Kidney capillary endothelial cell (primary cell): ENCODE measurements at places on chromosomes 2 and 18.
A peak's percentile ranks its signal among the peaks of the same experiment; 100 is the strongest.

DNA sequence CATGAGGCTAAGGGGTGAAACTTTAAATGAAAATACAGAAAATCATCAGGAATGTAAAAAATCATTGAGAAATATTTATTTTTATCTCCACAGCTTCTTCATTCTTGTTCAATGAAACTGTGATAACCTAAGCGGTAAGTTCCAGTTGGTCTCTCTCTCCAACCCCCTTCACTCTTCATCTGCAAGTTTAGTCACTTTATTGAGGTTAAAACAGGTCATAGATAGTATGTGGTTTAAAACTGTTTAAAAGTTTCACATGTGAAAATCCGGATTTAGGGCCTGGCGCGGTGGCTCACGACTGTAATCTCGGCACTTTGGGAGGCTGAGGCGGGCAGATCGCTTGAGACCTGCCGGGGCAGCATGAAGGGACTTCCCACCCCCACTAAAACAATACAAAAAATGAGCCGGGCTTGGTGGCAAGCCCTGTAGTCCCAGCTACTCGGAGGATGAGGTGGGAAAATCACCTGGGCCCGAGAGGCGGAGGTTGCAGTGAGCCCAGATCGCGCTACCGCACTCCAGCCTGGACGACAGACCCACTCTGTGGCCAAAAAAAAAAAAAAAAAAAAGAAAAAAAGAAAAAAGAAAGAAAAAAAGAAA, 1.6 kb upstream of the PHLPP1 start:
- DNase-seq = no peak

- DNase-seq = no peak
Observed at GRCh38 chr18:13067124-13067523, 76.0 kb downstream of the CEP192 start.

DNA sequence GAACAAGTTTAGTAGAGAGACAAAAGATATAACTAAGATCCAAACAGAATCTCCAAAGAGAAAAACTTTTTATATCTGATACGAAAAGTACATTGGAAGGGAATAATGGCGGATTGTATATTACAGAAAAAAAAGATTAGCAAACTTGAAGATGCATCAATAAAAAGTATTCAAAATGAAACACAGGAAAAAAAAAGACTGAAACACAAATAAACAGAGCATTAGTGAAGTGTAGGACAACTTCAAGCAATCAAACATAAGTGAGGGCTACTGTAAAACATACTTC, 41.1 kb upstream of the MYCN start:
- no peak for DNase-seq

DNA sequence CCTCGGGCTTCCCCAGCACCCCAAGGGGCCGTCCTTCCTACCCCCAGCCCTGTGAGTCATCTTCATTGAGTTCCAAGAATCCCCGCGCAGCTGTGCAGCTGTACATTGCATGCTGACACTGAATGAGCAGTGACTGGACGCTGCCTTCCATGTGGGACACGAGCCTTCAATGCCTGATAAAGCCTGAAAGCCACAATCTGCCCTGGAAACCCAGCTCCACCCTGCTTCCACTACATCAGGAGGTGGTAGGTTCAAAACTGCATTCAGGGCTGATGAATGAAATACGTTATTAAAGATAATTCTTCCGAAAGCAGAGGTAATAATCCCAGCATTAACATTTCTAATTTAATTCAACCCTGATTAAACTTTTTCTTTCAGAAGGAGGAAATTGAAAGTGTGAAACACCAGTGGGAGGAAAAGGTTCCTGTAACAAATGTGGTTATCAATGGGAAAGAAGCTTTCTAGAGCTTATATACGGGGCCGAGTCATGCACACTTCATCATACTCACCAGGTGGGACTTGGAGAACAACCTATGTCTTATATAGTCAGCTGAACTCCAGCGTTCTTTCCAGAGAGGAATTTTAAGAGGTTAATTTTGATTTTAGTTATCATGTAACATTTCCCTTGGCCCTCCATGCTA, 360.1 kb downstream of the LPIN1 start:
- peak; percentile 12 for DNase-seq

DNA sequence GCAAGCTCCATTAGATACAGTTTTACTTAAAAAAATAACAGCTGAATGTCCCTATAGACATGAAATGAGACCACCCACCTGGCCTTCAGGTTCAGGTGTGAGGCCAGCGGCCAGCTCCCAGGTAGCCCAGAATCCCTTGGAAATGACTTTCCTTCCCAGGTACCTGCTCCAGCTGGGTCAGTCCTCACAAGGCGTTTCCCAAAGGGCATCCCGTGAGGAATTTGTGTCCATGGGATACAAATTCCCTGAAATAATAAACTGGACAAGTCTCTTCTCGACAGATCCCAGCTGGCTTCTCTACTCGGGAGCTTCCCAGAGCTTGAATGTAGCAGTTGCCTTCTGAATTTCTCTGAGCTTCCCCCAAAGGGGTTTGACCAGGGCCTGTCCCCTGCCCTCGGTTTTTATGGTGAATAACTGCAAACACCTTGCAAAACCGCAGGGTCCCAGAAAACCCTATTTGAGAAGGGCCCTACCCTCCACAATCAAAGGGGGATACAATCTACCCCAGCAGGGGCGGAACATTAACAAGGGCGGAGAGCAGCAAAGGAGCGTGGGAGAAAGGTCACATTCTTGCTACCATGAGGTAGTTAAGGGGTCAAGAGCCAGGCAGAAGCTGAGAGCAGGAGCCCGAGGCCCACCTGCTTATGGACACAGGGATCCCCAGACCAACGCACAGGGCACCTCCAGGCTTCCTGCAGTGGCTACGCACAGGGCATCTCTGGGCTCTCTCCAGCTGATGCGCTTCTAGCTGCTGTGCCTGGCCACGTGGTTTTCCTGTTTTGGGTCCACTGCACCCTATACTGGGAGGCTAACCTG, 107.7 kb downstream of the HDAC4 start:
- DNase-seq = no peak

- DNase-seq = no peak
Observed at GRCh38 chr2:73993778-73994177, 9.1 kb downstream of the TET3 start.

DNA sequence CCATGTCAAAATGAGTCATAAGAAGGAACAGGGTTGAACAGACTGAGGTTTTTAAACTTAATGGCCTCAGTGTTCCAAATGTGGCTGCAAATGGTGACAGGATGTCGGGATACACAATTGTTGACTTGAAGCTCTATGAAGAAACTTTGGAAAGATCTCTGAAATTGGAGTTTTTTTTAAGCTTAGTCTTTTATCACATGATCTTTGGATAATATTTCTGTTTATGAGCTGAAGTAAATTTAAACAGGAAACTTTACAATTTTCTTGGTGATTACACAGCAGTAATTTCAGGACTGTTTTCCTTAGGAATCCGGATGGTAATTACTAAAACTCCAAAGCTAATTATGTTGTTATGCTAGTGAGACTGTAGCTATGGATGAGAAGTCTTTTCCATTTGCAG, 199.1 kb upstream of the NRXN1 start:
- DNase-seq = peak; percentile 24

GRCh38 chr18:79583426-79583825, 96.2 kb upstream of the CTDP1 start:
- no peak for DNase-seq

DNA sequence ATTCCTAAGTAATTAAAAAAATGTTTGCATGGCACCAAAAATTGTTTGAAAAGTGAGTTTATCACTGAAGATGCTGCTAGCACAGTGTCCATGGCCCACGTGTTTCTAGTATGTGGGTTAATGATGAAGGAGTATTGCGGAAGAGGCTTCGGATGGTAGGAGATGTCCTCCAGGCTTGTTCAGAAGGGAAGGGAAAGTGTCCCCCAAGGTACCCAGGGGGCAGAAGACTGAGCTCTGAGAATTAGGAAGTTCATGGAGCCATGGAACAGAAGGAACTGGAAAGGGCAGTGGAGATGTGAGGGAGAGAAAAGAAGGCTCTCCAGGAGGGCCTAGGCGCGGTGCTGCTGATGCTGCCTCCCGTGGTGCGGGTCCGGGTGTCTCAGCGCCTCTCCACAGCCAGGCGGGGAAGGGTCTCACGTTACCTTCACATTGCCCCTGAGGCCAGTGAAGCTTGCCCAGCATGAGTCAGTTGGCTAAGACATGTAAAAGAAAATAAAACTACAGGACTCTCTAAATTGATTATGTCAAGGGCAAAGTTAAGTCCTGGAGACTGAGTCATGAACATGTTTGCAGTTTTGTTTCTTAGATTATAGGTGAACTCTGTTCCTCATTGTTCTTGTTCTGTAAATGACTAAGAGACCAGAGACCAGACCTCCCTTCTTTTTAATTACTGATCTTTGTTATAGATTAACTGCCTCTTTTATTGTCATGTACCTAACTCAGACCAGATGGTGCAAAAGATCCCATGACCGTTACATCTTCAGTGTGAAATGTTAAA, 89.0 kb downstream of the MTCL1 start:
- no peak for DNase-seq

- DNase-seq = no peak
Observed at GRCh38 chr2:76625101-76625500, 897.1 kb downstream of the LRRTM4 start.

DNA sequence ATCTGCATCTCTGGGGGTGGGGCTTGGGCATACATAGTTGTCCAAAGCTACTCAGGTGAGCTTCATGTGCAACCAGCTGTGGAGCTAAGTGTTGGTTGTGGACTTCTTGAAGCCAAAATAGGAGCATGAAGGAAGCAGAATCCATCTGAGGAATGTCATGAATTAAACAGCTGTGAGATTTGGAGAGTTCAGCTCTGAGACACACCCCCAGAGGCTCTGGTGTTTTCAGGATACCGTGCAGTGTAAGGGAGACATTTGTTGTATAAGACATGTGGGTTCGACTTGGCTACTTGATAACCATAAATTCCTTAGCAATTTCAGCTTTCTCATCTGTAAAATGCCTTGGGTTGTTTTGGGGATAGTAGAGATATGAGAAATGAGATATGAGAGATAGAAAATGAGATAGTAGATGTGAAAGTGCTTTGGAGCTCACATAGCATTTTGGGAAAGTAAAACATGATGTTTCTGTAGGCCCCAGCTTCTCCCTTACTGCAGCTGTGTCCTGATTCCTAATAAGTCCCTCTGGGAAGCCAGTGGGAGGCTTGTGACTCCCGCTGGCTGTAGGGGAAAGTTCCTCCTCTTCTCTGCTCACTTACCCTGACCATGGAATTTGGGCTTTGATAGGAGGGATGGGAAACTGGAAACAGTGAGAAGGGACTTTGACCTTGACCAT, 50.0 kb downstream of the DPYSL5 start:
- no peak for DNase-seq

DNA sequence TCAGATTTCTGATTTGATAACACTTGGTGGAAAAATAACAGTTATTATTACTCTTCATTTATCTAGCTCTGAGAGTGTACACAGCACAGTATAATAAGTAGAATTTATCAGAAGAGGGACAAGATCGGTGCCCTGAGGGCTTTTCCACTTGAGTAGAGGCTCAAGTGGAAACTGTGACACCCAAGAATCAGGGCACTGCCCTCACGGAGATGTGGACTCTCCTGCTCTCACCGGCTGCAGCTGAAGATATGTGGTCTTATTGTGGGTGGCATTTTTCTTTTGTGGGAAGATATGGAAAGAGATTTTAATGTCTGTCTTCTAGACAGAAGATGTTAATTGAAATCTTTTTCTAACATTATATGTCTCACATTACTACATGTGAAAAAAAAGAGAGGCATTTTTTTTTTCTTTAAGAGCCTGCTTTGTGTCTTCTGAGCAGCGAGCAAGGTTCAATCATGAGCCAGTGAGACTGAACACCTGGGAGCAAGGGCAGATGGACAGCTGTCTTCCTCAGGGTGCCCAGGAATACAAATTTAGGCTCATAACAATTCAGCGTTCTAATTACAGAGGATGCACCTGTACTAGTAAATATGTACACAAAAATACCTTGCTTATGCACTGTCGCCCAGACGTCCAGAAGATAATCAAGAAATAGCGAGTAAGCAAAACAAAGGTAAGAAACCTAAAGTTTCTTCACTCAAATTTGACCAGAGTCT, 1098.2 kb upstream of the FANCL start:
- no peak for DNase-seq

GRCh38 chr2:85368921-85369320, 14.4 kb downstream of the ELMOD3 start:
- no peak for DNase-seq

GRCh38 chr2:3469486-3469885, 49.8 kb downstream of the ADI1 start:
- no peak for DNase-seq

DNA sequence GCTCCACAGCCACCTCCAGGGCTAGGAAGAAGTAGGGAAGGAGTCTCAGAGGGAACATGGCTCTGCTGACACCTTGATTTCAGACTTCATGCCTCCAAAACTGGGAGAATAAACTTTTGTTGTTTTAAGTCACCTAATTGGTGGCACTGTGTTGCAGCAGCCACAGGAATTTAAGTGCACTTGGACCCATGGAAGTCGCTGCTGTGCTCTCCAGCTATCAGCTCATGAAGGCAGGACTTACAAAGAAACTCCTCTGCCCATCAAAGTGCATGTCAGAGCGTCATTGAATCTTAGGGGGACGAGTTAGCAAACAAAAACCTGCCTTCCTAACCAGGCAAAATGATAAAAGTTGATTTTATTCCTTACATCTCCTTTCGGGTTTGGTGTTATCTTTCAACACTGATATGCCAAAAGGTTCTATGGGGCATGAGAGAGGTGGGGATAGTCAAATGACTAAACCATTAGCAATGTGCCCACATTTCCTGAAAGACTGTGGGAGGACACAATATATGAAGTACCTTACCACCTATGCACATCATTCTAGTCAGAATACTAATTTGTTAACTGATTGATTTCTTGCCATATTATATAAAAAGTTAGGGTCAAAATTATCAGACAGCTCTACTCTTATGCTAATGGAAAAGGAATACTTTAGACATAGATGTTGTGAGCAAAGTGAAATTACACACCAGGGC, 235.8 kb upstream of the TNP1 start:
- DNase-seq = no peak

GRCh38 chr18:55918444-55918843, 330.5 kb upstream of the TCF4 start:
- DNase-seq = no peak

GRCh38 chr2:202548240-202548639, 86.5 kb upstream of the FAM117B start:
- DNase-seq = no peak

GRCh38 chr2:157267476-157267875, 10.0 kb downstream of the GALNT5 start:
- no peak for DNase-seq

DNA sequence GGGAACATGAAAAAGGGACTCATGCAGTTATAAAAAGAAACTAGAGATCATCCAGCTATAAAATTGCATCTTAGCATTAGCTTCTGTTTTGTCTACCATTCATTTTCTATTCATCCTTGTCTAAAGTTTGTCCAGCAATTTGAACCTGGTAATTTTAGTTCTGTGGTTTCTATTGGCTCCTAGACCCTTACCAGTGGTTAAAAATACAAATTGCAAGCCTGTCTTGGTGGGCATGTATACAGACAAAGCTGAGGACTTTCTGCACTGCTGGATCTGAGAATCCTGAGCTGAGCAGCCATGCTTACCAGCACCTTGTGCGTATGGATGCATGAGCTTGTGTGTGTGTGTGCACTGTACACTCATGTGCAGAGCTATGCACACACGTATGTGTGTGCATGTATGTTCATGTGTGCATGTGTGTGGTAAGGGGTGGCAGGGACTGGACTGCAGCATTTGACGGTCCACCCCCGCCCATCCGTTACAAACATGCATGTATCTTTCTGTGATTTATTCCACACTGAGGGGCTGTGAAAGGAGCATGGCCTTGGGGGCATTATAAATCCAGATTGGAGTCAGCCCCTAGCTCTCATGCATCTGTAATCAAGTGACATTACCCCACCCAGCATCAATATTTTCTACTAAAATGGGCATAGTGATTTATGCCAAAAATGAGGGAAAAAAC, 144.7 kb downstream of the FAM210A start:
- no peak for DNase-seq

- DNase-seq = no peak
Observed at GRCh38 chr2:168543037-168543436, 87.0 kb downstream of the CERS6 start.
